ENCODE measurements at places on chromosomes 4 and X.

- no peak for DNase-seq
Observed at GRCh38 chrX:18672008-18672407, at the start of gene RS1. Gene RS1 (minus strand): TSS chrX:18672108. CDS start chrX:18672068, 40 bp downstream.

GRCh38 chr4:52868133-52868532, 6.0 kb downstream of the RASL11B start:
- DNase-seq: no peak

GRCh38 chrX:31236231-31236630, 164.4 kb upstream of the FTHL17 start:
- DNase-seq: no peak

GRCh38 chrX:97628807-97629596, 745.3 kb downstream of the RPA4 start:
- DNase-seq: no peak

GRCh38 chrX:78650906-78651437, 8.2 kb downstream of the RTL3 start:
- DNase-seq: no peak

DNA sequence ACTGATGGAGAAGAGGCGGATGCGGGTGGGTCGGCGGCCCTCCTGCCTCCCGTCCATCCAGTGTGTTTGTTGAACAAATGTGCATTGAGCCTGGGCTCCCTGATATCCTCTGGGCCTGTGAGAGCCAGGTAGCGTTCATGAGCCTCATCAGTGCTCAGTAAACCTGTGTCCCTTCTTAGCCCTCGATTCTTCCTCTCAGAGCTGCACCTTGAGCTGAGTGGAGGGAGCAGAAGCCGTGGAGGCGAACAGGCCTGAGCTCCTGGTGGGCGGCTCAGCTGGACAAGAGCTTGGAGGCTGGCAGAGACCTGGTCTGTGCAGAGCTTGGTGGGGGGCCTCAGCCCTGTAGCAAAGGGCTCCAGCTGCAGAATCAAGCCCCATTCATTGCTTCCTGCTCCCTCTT, 112.1 kb downstream of the SORCS2 start:
- DNase-seq: no peak

- DNase-seq: peak; percentile 61
Observed at GRCh38 chr4:7987148-7987989, 47.7 kb upstream of the AFAP1 start.

DNA sequence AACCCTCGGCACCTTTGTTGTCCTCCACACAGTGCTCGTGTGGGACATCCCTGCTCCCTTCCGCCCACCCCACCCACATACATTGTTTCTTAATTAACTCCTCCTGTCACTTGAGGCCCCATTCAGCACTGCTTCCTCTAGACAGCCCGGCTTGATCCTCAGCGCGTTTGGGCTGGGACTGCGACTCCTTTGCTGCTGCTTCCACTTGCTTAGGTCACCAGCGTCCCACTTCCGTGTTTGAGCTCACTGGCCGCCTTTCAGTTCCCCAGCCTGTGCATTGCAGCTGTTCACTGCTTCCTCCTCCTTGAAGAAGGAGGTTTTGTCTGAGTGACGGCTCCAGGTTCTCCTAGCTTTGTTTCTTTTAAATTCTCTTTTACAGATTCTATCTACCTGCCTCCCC, 16.1 kb downstream of the RNF4 start:
- DNase-seq: peak; percentile 29

DNA sequence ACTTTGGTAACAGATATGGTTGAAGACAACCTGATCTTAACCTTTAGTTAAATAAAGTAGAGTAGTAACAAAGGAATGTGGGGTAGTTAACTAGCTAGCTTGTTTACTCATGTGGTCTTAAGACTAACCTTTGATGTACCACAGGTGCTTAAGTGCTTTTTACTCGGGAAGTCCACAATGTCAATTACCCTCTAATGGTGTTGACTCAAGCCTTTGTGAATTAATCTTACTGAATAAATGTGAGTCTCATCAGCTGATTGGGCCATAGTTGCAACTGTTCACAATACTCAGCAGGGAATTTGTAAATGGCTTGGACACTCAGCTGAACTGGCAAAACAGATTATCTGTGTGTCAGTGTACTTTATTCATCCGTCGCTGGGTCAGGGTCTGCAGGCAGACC, 119.0 kb upstream of the UGT8 start:
- no peak for DNase-seq

DNA sequence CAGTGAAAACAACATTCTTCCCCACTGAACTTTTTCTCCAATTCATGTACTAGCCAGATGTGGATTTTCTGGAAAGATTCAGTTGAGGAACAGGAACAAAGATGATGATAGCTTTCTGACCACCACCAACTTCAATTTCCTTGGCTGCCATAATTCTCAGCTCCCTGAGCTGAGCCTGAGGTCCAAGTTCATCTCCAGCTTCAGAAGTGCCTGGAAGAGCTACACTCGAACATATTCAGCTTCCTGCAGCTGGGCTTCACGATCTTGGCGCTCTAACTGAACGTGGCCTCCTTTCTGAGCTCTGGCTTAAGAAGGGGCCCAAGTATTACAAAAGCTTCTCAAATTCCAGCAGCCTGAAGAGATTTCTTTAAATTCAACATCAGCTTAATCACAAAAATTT, 83.9 kb downstream of the QDPR start:
- DNase-seq: no peak

- no peak for DNase-seq
Observed at GRCh38 chr4:118994030-118994429, 105.4 kb downstream of the SYNPO2 start.

DNA sequence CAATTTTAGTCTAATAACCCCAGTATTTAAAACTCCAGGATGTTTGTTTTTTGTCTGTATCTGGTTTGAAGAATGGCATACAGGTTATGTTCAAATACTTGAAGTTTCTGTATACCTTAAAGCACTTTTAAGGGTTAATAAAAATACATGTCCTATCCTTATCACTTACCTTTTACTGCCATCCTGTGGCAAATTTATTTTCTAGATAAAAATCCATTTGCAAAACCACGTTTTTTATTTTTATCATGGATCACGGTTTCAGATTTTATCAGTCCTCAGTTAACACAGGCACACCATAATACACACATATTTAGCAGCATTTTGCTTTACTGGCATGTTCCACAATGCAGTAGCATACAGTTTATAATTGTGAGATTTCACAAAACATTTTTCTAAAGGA, 113.3 kb upstream of the H2AZ1 start:
- DNase-seq: no peak

DNA sequence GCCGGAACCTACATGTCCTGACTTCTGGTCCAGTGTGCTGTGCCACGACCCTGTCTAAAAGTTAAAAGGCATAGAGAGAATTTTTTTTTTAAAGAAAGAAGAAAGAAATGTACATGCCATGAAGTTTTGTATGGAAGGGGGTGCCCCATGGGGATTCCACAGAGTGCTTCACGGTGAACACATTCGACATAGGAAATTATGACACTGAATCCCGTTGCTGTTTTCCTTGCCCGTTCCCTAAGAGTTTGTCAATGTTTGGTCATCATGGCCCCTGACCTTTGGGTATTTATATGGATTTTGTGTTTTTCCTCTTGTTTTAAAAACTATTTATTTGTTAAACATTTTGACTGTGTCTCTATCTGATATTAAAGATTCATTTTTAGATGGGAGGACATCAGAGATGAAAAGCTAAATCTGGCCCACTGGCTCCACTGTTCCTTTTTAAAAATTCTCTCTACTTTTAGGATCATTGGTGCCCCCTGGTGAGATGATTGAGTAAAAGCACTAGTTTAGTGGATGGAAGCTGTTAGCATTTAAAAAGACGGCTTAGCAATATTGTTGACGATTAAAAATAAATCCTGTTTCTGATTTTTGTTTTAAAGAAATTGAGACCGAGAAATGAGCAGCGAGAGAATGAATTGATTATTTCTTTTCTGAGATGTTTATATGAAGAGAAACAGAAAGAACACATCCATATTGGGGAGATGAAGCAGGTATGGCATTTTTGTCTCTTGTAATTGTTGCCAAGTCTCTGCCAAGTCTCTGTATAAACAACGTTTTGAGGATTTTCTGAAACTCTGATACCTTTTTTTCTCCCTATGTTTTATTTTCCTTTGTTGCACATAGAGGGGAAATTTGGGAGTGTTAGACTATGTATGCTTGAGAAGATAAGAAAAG, 75.0 kb downstream of the PTTG2 start:
- peak; percentile 18 for DNase-seq

GRCh38 chr4:60718874-60719273, 481.3 kb upstream of the ADGRL3 start:
- no peak for DNase-seq

All from stimulated activated CD4-positive, alpha-beta T cell treated with anti-CD3 and anti-CD28 coated beads, TNF-alpha, amount 100 ng/mL, for 4 hours (primary cell).